NCI-H1105 (cell line): ENCODE measurements at places on chromosomes 3 and 15.

GRCh38 chr3:181326637-181327223 is 337.2 kb upstream of the DNAJC19 start:
- DNase-seq, result peak; percentile 62

- DNase-seq, result no peak
These were observed 192.5 kb downstream of the P3H2 start for GRCh38 chr3:189927975-189928895.

DNA sequence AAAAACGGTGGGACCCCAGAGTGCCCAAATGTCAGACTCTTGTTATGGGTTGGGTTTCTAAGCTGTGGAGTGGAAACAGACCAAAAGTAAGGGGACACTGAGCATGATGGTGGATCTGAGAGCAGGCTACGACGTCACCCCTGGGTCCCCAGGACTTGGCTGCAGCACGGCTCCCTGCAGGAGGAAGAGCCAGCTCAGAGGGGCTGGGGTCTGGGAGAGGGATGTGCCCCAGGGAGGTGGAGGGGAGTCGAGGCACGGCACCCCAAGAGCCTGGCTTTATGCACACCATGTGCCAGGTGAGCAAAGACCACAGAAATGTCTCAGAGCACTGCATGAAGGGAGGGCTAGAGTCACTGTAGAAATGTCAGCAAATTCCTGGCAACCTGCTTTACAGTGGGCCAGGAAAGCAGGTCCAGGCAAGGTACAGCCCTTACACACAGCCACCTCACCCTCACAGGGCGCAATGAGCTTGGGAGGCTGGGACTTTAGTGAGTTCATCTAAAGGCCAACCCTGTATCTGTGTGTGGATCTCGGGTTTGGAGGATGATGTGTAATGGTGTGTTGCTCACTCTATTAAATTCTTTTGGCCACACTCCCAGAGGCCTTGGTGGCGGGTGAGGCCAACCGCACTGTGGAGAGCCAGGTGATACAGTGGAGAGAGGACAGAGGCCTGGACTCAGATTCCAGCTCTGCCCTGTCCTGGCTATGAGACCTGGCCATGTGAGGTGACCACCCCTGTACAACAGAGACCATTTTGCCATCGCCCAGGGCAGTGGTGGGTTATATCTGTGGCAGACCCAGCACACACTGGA is 14.1 kb downstream of the CTSH start:
- DNase-seq, result no peak

- DNase-seq, result no peak
These were observed 276.2 kb downstream of the RAP2B start for GRCh38 chr3:153438271-153438670.

DNA sequence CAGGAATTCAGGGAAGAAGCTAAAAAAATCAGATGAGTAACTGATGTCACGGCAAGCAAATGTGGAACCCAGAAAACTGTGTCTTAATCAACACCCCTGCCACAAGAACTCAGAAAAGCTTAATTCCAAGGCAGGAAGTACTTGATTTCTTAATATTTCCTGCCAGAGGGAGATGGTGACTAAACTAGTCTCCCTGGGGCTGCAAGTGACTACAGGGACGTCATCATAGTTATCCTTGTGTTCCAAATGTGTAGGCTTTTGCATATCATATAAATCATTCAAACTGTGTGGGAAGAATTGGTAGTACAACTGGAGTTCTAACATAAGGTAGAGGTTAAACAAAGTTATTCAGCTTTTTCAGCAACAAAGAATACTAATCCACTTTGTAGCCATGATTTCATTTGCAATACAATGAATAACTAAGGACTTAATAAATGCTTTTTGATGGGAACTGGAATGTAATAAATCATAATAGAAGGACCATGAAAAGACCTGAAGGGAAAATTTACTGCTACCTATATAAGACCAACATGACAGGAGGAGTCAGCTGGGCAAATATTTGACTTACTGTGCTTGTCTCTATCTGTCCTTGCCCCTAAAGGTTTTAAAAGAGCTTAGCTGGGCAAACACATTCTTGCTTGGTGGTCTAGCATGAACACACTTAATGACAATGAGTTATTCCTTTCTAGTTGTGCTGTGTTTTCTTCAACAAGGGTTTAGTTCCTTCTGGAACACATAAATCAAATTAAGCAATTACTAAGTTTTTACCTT is 76.0 kb upstream of the NECTIN3 start:
- no peak for DNase-seq

GRCh38 chr15:80073197-80073596 is 13.7 kb downstream of the ZFAND6 start:
- no peak for DNase-seq

DNA sequence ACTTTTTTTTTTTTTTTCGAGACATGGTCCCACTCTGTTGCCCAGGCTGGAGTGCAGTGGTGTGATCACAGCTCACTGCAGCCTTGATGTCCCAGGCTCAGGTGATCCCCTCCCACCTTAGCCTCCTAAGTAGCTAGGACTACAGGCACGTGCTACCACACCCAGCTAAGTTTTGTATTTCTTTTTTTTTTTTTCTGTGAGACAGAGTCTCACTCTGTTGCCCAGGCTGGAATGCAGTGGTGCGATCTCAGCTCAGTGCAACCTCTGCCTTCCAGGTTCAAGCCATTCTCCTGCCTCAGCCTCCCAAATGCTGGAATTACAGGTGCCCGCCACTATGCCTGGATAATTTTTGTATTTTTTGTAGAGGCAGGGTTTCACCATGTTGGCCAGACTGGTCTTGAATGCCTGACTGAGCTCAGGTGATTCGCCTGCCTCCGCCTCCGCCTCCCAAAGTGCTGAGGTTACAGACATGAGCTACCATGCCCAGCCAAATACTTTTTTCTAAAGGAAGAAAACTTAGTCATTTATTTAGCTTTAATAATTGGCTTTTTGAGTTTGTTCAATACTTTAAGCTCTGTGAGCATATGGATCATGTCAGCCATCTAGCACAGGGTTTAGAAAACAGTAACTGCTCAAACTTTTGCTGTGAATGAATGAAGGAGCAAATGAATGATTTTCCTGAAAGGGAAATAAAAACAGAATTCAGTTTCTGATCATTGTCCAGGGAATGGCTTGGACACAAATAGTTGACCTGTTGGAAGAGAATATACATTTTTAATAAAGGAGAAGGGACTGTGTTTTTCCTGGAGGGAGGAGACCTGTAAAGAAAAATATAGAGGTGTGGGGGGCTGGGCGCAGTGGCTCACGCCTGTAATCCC is 26.0 kb downstream of the UBE2E1 start:
- DNase-seq, result no peak

GRCh38 chr3:65809641-65810150 is 229.0 kb downstream of the MAGI1 start:
- no peak for DNase-seq

GRCh38 chr3:22101811-22102210 is 350.8 kb upstream of the ZNF385D start:
- no peak for DNase-seq

DNA sequence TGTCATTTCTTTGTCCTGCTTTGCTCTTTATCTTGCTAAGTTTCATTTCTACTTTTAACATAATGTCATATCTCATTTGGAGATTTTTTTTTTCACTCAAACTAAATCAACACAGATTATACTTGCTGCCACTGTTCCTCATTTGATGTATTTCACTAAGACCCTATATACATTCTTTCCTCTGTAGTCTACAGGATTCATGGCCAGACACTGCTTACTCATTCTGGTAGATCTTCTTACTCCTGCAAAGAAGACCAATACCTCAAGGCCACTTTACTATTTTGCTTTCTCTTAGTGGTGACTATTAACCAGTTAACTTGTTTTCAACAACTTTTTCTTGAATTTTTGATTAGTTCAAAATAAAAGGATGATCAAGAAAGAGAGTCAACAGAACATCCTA is 26.6 kb downstream of the SLC24A5 start:
- no peak for DNase-seq

DNA sequence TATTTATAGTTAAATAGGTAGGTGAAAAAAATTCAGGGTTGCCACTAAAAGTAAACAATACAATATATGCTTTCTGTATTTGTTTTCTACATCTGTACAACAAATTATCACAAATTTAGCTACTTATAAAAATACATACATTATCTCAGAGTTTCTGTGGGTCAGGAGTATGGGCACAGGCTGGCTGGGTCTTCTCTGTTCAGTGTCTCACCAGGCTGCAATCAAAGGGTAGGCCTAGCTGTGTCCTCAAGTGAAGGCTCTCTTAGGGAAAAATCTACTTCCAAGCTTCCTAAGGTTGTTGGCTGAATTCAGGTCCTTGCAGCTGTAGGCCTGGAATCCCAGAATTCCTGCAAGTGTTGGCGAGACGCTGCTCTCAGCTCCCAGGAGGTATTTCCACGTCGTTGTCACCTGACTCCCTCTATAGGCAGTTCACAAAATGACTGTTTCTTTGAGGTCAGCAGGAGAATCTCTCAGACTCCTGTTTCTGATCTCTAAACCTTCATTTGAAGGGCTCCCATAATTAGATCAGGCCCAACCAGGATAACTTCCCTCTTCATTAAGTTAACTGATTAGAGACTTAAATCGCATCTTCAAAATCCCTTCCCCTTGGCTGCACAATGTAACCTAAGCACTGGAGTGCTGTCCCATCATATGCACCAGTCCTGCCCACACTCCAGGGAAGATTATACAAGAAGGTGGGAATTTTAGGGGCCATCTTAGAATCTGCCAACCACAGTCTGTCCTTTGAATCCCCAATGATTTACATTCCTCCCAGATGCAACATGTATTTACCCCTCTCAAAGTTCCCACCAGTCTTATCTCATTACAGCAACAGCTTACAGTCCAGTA is 296.6 kb downstream of the SUCLG2 start:
- peak; percentile 2 for DNase-seq

GRCh38 chr15:78726870-78727551 is 84.3 kb downstream of the ADAMTS7 start:
- DNase-seq, result no peak

GRCh38 chr15:20351448-20351971 is 190.1 kb downstream of the GOLGA6L6 start:
- no peak for DNase-seq

DNA sequence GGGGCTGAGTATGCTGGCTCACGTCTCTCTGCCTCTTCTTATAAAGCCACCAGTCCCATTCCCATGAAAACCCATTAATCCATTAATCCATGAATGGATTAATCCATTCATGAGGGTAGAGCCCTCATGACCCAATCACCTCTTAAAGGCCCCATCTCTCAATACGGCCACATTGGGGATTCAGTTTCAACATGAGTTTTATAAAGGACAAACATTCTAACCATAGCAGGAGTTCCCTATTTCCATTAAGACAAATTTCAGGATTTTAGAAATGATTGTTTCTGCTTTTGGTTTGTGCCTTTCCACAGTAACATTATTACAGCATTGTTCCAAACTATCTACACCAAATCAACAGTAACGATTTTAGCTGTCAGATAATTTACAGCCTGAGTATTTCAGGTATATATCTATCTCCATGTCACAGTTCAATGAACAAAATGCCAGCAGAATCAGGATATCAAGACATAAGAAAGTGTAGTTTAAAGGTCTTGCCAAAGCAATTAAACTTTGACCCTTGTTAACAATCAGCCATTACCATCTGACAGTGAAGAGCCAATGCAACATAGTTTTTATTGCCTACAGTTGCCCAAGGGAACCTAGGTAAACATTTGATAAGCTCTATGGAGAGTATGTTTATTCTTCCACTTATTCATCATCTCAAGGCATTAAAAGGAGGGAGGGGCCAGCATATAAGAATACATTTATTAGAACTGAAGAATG is 3.8 kb downstream of the TSPAN3 start:
- DNase-seq, result no peak

DNA sequence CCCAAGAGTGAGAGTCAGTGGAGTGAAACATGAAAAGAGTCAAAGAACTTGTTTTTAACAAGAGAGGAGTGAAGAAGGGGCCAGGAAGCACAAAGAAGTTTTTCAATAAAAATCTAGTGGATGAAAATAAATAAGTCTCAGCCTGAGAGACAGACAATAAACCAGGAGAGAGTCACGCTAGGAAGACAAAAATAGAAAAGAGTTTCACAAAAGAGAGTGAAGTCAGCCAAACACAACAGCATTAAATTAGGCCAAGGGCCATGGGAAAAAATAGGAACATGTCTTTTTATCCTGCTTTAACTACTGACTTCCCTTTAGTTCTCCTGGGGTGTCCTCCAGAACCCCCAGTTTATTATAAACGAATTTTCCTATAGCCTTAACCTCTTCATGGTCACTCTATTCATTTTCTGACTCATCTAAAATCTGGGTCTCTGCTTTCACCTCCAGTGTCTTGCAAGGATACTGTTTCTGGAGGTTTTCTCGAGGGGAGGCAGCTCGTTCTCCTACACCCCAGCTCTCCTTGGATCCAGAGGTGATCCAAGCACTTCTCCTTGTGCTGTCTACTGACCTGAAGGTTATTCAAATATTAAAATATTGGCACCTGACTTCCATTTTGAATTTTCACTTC is 571.5 kb upstream of the PPP2R3A start:
- DNase-seq, result no peak

DNA sequence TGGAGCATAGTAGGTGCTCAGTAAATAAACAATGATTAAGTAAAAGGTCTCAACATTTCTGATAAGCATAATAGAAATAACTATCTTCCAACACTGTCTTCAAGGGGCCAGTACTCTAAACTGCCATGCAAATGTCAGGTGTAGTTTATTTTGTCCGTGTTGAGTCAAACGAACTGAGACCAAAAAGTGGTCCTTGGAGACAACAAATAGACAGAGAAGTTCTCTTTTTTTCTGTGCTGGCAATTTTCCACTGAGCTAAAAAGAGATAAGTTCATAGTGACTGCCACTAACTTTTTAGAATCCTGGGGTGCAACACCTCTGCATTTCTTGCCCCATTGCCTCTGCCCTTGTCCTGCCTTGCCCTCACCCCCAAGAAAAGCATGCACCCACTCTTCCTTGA is 14.7 kb upstream of the MBNL1 start:
- DNase-seq, result no peak

GRCh38 chr3:190414297-190414696 is 26.3 kb downstream of the CLDN16 start:
- DNase-seq, result no peak

DNA sequence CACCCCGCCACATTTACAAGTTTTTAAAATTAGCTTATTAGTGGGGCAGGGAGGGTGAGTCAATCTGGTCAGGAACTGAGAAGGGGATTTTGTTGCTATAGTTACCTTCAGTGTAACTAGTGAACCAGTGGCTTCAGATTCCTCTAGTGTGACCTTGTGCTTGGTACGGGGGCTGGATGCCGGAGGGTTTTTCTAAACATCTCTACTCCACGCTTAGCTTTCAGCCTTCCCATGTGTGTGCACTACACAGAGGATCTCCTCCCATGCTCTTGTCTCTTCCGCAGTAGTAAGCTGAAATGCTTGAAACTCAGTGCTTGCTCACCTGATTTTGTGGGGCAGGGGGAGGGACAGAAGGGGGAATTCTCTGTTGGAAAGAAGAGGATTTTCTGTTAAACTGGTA is 67.9 kb upstream of the AKAP13 start:
- DNase-seq, result no peak

DNA sequence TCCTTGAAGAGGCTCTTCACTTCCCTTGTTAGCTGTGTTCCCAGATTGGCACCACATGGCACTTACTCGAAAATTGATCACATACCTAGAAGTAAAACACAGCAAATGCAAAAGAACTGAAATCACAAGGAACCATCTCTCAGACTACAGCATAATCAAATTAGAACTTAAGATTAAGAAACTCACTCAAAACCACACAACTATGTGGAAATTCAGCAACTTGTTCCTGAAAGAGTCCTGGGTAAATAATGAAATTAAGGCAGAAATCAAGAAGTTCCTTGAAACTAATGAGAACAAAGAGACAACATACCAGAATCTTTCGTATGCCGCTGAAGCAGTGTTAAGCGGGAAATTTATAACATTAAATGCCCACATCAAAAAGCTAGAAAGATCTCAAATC is 566.3 kb upstream of the TGFBR2 start:
- DNase-seq, result no peak

- no peak for DNase-seq
These were observed 155.4 kb downstream of the PDZRN3 start for GRCh38 chr3:73469331-73469730.
